B cell (primary cell): ENCODE measurements at places on chromosomes 16 and 17.

GRCh38 chr16:53323924-53324323 lies 110.3 kb upstream of the RBL2 start:
- DNase-seq, result no peak

- DNase-seq, result peak; percentile 70
These were observed 36.5 kb downstream of the CYTH1 start for GRCh38 chr17:78745407-78746088.

DNA sequence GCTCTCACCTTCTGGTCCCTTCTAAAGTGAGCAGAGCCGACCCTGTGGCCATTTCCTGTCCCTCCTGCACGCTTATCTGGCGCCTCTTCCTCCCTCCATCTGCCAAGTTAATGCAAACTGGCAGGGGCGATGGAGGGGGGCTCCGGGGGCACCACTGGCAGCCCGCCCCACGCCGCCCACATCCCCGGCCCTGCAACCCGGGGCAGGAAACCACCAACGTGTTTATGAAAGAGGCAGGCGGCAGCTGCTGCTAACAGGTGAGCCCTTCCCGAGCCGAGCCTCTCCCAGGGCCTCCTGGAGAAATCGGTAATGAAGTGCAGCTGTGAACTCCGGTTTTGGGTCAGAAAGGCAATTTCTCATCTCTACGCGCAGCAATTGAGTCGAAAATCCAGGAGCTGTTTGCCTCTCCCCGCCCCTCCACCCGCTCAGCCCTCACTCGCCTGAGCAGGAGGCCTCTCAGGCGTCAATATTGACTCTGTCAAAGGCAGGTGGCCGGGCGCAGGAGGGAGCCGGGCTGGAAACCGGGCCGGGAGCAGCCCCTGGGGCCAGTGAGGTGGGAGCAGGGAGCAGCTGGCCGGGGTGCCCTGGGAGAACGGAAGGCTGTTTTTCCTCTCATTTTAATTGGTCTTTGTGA lies 164.4 kb upstream of the GSE1 start:
- peak; percentile 55 for DNase-seq

DNA sequence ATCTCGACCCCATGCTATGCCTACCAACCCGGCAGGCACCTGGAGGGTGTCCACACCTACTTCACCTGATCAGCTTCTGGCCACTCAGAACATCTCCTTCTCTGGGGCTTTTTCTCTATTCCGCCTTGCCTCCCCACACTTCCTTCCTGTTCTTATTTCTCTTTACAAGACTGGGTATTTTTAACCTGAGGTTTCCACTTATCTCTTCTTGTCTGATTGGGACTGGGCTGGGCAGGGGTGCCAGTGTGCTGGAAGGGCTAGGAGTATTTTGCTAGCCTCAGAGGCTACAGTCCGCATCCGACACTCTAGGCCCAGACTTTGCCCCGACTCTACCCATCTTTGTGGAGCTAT lies 26.2 kb upstream of the ZNF652 start:
- DNase-seq, result peak; percentile 75

GRCh38 chr17:72901657-72902056 lies 190.8 kb downstream of the SLC39A11 start:
- no peak for DNase-seq
